Panc1 (cell line): ENCODE measurements at places on chromosomes 3 and 15. TPM values are rescaled to one million over a fixed set of nuclear protein-coding genes. Genes with fewer than 3 reads are reported as not detected.

- DNase-seq: no peak
These were observed 120.9 kb upstream of the PDZRN3 start for GRCh38 chr3:73745526-73746191.

GRCh38 chr15:68449389-68449788 is 17.4 kb upstream of the ITGA11 start:
- no peak for DNase-seq

- DNase-seq: no peak
These were observed 179.4 kb upstream of the BCL6 start for GRCh38 chr3:187924651-187925050.

Gene DAZL
- not detected for total RNA-seq

- DNase-seq: no peak
These were observed 264.0 kb downstream of the TIGIT start for GRCh38 chr3:114557791-114558190.

- no peak for DNase-seq
These were observed 101.1 kb upstream of the BOC start for GRCh38 chr3:113110267-113110666.

Gene RGMA
- 0.62 TPM for total RNA-seq

- no peak for DNase-seq
These were observed 93.4 kb downstream of the LRRK1 start for GRCh38 chr15:101012326-101013200.

Gene SNTN
- total RNA-seq: not detected

Gene CAPN3
- 0.31 TPM for total RNA-seq

DNA sequence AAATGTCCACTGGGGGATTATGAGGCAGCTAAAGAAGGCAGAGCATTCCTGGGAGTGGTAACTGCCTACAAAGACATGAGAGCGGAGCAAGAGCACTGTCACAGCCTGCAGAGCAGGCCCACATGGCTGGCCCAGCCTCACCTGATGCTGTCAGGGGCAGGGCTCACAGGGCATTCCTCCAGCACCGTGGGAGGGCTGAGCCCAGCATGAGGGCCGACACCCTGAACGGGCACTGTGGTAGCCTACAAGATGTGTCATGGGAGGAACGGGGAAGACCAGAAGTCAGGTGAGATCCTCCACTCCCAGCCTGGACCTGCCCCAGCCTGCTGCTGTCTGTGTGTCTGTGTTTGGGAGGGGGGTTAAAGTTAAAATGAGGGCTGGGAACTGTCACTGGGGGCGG is 30.1 kb downstream of the CCDC12 start:
- DNase-seq: no peak

DNA sequence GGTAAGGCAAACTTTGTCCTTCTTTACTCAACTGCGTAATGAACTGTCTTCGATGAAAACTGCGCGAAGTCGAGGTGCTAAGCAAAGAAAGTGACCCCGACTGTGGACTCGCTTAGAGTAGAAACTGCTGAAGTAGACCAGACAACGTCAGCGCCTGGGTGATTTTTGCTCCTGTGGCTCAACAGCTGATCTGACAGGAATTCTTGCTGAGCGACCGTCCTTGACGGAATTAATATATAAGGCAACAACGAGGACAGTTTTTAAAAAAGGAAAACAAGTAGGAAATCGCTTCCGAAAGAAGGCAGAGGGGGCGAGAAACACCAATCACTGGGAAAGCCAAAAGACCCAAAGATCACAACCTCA is 541 bp downstream of the RPS27L start:
- no peak for DNase-seq

DNA sequence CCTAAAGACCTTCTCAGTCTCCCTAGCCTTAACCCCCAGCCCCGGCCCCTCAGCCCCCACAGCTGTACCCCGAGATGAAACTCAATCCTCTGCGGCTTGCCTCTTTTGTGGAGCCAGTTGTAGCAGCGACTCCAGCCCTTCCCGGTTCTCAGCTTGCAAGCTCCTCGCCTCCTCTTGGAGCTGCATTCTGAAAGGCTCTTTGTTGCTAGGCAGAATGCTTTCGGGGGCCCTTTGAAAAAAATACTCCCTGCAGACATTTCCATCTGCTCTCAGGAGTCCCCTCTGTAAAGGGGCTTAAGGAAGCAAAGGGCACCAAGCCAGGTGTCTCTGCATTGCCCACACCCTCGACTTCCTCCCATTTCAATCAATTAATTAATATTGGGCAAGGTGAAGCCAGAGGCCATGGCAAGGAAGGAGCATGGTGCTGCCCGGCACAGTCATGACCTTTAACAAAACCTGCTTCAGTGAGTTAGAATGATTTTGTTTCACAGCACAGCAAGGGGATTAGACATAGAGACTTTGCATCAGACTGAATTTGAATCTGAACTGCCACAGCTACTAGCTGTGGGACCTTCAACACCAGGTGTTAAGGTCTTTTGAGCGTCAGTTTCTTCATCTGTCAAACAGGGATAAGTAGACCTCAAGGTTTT is 65.5 kb downstream of the SRGAP3 start:
- DNase-seq: no peak

DNA sequence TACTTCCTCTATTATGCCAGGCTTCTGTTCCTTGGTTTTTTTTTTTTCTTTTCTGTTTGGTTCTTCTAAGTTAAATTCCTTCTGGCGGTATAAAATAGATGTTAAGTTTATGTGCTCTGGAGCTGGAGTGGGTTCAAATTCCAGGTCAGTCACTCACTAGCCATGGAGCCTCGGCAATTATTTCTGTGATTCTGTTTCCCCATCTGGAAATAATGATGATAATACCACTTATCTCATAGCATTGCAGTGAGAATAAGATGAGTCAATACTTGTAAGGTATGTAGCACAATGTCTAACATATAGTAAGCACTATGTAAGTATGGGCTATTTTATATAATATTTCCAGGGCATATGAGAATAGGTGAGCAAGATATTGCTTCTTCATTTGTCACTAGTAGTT is 33.2 kb upstream of the ZDHHC23 start:
- no peak for DNase-seq

DNA sequence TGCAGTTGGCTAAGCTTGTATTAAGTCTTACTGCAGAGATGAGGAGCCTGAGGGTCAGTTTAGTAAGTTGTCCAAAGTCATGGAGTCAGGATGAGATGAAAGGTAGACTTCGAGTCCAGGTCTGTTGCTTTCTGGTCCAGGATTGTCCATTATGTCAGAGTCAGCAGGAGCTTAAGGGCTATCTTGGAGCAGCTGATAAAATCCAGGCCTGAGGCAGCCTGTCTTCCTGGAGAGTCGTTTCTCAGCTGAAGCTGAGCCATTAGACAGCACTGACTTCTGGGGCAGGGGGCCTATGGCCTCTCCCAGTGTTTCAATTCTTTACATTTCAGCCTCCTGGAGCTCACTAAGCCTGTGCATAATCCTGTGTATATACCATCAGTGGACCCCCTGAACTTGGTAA is 219.5 kb upstream of the GAP43 start:
- no peak for DNase-seq

GRCh38 chr3:170584585-170585007 is 1.3 kb downstream of the SLC7A14 start:
- no peak for DNase-seq

- DNase-seq: no peak
These were observed 143.3 kb downstream of the HCN4 start for GRCh38 chr15:73225358-73226015.

GRCh38 chr3:171132873-171133272 is 106.4 kb upstream of the SLC2A2 start:
- DNase-seq: no peak

Gene CHRD
- 1.4 TPM for total RNA-seq

DNA sequence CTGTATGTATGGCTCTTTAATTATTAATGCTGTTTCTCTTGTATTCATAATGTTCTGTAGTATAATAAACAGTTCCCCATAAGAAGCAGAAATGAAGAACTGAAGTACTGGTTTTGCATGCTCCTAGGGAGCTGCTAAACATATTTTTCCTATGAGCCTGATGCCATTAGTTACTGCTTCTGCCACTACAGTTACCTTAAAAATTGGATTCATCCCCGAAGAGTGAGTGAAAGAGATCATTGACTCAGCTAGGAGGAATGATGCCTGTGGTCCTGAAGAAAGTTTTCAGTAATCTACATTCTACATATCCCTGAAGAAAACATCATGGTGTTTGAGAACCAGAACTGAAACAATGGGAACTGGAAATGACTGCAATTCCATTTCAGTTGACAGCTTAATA is 37.1 kb upstream of the ST3GAL6 start:
- DNase-seq: no peak

DNA sequence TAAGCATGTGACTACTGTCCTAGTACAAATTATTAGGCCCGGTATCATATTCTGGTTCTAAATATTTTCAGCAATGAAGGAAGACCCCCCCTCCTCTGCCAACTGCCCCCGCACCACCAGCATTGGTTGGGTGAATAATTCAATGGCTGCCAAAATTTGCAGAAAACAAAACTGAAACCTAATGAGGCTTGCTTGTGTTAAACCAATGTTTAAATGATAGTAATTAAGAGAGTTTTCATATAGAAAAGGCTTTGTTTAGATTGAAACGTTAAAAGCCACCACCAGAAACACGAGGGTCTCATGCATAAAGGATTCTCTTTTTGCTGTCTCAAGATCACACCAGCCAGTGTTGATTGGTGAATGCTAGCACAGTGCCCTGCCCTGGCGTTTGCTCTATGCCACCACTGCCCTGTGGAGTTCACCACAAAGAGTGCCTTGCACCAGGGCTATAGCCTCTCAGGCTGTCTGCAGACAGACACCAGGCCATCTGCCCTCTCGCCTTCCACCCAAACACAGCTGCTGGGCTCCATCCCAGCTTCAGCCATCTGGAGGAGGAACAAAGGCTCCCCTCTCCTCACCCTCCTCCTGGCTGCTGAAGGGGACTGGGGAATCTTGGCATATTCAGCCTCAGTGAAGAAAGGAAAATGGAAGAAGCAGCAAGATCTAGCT is 200.3 kb upstream of the PFN2 start:
- DNase-seq: no peak

GRCh38 chr15:64089543-64090280 is 3.9 kb downstream of the CIAO2A start:
- no peak for DNase-seq

Gene RTP3
- total RNA-seq: not detected

GRCh38 chr15:54803134-54803808 is 393.5 kb downstream of the RSL24D1 start:
- DNase-seq: peak; percentile 2

GRCh38 chr3:26515351-26515750 is 107.2 kb upstream of the LRRC3B start:
- DNase-seq: no peak

Gene AMOTL2
- 146 TPM for total RNA-seq

Gene LHFPL4
- total RNA-seq: not detected

Gene FAM81A
- 7.3 TPM for total RNA-seq

DNA sequence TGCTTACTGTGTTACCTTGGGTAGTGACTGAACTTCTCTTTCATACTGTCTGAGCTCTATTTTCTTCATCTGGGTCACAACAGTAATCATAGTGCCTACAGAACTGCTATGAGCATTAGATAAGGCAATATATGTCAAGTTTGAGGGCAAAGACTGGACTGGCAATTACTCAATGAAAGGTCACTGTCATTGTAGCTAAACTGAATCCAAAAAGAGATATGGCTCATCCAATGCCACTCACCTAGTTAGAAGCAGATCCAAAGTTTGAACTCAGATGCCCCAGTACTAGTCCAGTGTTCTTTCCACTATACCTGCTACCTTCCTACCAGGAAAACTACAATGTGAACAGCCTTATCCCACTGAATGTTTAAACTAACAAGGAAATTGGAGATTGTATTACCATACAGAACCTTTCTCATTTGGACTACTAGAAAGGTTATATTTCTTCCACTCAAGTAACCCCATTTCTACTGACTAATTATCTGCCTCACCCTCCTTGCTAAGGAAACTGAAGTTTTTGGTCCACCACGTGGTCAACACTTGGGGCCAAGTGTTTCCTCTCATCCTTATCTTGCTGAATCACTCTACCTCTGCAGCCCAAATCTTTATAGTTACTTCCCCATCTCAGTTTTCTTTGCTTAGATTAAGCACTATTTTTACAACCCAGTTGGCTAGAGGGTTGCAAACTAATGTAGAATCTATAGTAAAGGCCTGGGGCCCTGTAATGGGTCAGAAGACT is 202.3 kb upstream of the LPP start:
- no peak for DNase-seq

DNA sequence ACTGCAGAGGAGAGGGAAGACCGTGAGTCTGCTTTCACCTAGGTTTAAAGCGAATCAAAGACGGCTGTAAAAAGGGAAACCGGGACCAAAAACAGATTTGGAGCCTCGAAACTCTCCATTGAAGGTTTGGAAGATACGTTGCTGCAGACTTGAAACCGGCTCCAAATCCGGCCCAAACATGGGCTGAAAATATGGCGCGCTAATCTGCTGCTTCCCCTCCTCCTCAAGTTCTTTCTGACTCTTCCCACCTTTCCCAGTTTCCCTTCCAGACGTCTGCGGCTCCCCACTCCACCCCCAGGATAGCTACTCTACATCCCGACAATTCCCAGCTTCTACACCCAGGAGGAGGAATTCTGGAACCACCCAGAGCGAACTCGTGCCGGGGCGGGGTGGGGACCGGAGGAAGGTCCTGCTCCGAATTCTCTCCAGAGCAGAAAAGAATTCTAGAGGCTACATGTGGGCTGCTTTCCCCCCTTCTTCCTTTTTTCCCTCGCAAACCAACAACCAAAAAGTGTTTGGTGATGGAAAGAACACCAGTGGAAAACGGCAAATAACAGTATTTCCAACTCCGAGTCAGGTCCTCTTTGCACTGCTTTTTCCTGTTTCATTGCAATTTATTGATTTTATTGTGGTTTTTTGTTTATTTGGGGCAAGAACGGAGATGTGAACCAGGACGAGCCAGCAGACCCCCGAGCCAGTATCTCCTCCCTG is 8.5 kb downstream of the EOMES start:
- no peak for DNase-seq

GRCh38 chr15:87045746-87046145 is 966.1 kb downstream of the AGBL1 start:
- no peak for DNase-seq

GRCh38 chr15:40128766-40129660 is 20.3 kb upstream of the BMF start:
- DNase-seq: no peak

DNA sequence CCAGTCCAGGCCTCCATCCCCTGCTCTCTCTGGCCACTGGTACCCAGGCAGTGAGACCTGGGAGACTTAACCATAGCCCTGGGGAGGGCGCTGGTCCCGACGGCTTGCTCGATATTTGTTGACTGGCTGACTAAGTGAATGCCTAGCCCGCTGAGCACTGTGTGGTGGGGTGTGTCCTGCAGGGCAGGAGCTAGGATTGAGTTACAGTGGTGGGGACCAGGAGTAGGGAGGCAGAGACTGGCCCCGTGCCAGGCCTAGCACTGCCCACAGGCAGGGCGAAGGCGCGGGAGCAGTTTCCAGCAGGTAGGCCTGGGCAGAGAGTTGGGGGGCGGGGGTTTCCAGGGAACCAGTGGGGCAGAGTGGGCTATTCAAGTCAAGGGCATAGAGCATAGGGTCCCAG is at the start of gene VILL:
TSS of gene VILL (plus strand) at position 260 of the 400 bp plus-strand sequence. CDS start 2,887 bp downstream, outside the sequence.
- no peak for DNase-seq

Gene IL20RB
- total RNA-seq: 1.7 TPM

Gene MYH15
- 1.2 TPM for total RNA-seq

DNA sequence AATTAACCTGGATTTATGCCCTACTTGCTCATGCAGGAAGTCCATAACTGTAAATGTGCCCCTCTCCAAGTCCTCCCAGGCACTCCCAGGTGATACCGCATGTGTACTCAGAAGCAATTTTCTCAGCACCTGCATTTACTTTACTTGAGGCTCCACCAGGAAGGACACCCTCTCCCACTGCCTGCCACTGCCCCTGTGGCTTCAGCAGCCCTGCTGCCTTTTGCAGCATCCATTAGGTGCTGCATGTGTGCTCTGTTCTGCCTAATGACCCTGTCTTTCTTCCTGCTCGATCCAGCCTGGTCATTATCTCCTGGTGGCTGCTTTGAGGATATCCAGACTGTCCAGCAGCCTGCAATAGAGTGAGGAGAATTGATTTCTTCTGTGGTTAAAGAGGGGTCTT is 107.6 kb upstream of the SEMA6D start:
- no peak for DNase-seq
